ENCODE measurements at places on chromosomes 5 and 9. TPM values are rescaled to one million over a fixed set of nuclear protein-coding genes. Genes with fewer than 3 reads are reported as not detected.

Gene SV2C
- not detected for total RNA-seq

Gene RNF180
- total RNA-seq, result 3.4 TPM

Gene LCP2
- total RNA-seq, result 0.25 TPM

Gene DMRT3
- total RNA-seq, result not detected

All from uterine smooth muscle cell (primary cell).